ENCODE measurements at places on chromosomes 13 and 19.

GRCh38 chr19:1459479-1459878 is 9.6 kb downstream of the APC2 start:
- no peak for DNase-seq

DNA sequence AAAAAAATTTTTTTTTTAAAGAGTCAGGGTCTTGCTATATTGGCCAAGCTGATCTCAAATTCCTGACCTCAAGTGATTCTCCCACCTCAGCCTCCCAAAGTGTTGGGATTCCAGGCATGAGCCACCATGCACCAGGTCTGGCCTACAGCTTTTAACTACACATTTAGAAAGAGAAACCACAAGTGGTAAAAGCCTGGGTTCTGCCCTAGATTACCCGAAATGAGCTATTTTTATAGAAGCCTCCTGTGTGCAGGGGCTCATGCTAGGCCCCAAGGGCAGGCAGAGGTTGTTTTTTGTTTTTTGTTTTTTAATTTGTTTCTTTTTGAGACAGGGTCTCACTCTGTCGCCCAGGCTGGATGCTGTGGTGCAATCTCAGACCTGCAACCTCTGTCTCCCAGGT is 14.0 kb upstream of the MYADM start:
- DNase-seq, result no peak

DNA sequence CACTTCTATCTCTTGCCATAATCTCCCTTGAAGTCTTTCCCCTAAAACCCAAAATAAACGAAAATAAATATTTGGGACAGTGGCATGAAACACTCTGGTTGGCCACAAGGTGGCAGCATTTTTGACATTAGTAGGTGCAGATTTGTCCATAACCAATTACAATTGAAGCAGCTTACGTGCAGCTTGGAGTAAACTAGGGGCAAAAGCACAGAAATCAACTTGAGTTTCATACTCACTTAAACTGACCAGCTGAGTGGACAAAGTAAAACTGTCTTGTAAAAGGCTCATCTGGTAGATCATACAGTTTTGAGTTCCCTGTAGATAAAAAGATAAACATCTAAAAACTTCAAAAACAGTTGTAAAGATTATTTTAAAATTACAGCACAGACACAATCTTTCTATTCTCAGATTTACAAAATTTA is 18.8 kb downstream of the PDCD5 start:
- peak; percentile 36 for DNase-seq

- DNase-seq, result no peak
Measured at GRCh38 chr13:47081246-47081645, 184.4 kb upstream of the HTR2A start.

DNA sequence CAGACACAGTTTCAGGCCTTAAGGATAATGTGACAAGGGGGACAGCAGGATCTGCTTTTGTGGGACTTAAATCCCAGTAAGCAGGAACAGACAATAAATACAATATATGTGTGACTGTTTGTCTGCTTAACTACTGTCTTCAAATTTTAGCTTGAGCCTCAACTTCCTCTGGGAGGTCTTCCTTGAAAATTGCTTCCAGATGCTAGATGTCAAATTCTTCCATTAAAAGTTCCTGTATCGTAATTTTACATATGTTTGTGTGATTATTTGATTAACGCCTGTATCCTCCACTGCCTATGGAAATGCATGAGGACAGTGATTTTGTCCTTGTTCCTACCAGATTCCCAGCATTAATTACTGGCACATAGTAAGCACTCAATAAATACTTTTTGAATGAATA is 385.5 kb downstream of the NDFIP2 start:
- DNase-seq, result no peak

GRCh38 chr13:41563984-41564365 is 106.6 kb downstream of the RGCC start:
- DNase-seq, result no peak

DNA sequence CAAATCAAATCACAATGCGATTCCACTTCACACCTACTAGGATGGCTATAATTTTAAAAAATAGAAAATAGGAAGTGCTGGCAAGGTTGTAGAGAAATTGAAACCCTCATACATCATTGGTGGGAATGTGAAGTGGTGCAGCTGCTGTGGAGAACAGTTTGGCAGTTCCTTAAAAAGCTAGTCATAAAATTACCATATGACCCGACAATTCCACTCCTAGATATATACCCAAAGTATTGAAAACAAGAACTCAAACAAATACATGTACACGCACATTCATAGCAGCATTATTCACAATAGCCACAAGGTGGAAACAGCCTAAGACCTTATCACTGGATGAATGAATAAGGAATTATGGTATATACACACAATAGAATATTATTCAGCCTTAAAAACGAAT is 12.0 kb downstream of the HMGB1 start:
- DNase-seq, result no peak

GRCh38 chr19:53945441-53945840 is 17.3 kb upstream of the CACNG8 start:
- no peak for DNase-seq

GRCh38 chr13:40438022-40438680 is 228.3 kb downstream of the FOXO1 start:
- DNase-seq, result no peak

DNA sequence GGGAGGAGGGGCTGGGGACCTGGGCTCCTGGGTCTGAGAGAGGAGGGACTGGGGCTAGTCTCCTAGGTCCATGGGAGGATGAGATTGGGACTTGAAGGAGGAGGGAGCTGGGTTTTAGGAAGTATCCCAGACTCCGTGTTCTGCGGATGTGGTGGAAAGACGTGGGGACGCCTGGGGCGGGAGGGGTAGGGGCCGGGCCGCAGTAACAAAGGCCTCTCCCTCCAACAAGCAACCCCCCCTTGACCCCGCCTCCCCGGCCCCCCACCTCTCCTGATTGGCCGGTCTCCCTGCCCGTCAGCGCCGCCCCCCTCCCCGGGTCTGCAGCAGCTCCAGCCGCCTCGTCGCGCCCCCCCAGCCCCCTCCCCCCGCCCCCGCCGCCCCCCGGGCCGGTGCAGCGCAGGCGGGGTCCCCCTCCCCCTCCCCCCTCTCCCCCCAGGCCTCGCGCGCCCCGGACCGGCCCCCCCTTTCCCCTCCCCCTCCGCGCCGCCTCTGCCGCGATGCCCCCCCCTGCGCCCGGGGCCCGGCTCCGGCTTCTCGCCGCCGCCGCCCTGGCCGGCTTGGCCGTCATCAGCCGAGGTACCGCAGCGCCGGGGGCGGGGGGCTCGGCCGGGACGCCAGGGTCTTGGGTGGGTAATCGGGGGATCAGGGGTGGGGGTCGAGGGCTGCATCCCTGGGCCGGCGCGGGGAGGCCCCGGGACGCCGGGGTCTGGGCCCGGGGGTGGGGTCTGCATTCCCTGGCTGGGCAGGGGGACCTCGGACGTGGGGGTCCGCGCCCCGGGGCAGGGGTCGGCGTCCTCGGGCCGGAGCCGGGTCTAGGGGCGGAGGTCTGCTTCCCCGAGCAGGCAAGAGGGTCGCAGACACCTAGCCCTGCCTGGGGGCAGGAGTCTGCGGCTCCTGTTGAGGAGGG is at the start of gene IGLON5:
Gene IGLON5, plus strand, starts transcription at position 294 of the 907 bp plus-strand sequence. Its CDS starts 204 bp downstream, at position 498.
- DNase-seq, result no peak

DNA sequence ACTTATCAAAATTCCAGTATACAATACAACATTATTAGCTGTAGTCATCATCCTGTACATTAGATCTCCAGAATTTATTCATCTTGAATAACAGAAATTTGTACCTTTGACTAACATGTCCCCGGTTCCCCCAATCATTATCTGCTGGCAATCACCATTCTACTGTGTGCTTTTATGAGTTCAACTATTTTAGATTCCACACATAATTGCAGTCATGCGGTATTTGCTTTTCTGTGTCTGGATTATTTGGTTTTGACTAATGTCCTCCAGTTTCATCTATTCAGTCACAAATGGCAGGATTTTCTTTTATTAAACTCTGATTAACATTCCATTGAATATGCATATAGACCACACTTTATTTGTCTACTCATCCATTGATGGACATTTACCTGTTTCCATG is 530.7 kb upstream of the SLITRK1 start:
- no peak for DNase-seq

DNA sequence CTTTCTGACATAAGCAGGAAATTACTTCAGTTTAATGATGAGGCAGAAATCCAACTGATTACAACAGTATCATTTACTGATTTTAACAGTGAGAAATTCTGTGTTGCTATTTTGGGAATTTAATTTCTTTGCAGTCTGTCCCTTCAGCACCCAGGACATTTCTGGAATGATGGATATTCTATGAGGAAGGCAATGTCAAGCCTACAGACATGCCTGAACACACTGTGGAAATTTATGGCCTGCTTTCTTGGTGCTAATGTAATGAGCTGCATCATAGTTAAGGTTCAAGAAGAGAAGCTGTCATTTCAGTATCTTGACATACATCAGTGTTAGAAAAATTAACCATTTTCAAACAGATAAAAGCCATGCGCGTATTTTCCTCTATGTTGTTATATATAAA is 87.7 kb downstream of the SLITRK1 start:
- no peak for DNase-seq

DNA sequence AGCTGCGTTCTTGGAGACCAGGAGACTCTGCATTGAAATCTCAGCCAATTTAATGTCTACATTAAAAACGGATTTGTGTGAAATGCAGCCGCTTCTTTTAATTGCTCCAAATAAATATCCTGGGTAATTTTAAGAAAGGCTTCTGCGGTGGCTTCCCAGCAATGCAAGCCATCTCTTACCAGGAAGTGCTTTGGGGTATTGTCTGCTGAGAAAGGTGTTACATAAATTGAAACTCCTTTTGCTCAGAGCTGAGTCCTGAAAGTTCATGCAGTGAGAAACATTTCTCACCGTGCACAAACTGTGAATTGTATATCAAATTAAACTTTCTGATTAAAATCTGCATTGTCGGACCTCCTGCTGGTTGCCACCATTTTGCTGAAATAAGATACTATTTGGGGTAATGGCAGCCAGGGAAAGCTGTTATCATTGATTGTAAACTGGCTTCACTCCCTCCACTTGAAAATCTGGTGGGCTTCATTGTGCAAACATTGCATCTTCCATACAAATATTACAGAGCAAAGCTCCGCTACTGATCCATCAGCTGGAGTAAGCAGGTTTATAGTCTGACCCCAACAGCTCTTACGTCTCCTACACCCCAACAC is 59.5 kb downstream of the ZIC5 start:
- DNase-seq, result no peak

DNA sequence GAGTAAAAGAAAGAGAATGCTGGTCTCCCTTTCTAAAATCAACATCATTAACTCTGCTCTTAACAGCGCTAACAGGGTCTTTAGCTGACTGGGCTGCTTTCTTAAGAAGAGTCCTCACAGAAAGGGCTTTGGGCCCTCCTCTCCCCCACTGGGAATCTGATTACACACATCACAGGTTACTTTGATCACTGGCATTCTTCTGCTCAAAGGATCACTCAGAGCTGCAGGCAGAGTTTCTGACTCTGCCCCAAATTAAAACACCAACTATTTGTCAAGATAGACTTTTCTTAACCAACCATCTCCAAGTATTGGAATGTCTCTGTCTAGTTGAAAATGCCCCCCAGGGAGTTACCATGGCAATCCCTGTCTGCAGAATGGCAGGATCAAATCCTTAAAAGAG is 31.1 kb upstream of the SIAH3 start:
- no peak for DNase-seq

- DNase-seq, result no peak
Measured at GRCh38 chr19:8539621-8540149, 25.7 kb upstream of the ZNF414 start.

- no peak for DNase-seq
Measured at GRCh38 chr19:55358493-55358892, 4.0 kb upstream of the COX6B2 start.

- DNase-seq, result no peak
Measured at GRCh38 chr13:113397608-113398425, 33.9 kb upstream of the GRTP1 start.

GRCh38 chr19:6473647-6474046 is 7.9 kb downstream of the DENND1C start:
- no peak for DNase-seq

Measured in AG04450 (cell line).